ENCODE measurements at places on chromosomes 5 and 9.

- DNase-seq = peak; percentile 4
Observed at GRCh38 chr9:116891424-116891823, 204.3 kb downstream of the TRIM32 start.

- no peak for DNase-seq
Observed at GRCh38 chr9:125617087-125617486, 89.9 kb downstream of the MAPKAP1 start.

GRCh38 chr9:134858051-134858841 is 22.4 kb upstream of the FCN2 start:
- DNase-seq = peak; percentile 47

DNA sequence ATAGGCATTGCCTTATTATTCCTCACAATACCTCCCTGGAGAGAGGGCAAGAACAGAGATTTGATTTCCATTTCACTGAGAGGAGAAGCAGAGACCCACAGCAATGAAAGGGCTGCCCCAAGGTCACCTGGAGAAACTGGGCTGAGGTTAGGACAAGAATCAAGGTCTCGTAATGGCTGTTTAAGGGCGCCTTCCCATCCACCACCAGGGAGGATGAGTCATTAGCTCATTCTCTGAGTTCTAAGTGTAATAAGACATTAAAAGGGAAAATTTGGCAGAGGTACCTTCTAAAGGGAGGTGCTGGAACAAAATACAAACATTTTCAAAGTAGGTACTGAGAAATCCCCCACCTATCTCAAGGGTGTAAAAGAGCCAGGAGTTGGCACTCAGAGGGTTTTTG is 52.6 kb upstream of the TCERG1 start:
- DNase-seq = no peak

GRCh38 chr5:140011297-140011802 is 31.7 kb downstream of the NRG2 start:
- peak; percentile 32 for DNase-seq

DNA sequence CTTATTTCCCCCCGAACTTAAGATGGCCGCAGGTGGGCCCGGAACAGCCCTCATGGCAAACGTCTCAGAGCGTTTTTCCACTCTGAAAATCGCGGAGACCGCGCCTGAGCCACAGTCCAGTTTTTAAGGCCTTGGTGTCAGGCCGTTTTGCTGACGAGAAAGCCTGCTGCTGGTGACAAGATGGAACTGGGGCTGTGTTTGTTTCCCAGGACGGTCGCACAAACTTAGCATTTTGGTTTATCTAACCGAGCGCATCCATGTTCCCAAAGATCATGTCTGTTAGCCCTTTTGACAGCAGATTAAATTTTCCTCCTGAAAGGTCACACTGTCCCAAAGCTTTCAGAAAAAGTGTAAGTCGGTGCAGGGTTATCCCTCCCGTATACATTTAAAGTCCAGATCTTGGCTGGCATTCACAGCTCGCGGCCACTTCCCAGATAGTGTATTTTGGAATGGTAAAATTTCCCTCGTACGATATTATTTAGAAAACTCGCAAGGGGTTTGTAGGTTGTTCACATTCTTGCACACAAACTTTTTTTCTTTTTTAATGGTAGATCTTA is 812 bp downstream of the SREK1 start:
- no peak for DNase-seq

GRCh38 chr5:68060382-68060781 is 155.2 kb upstream of the PIK3R1 start:
- DNase-seq = no peak

GRCh38 chr9:93475856-93476255 is 22.5 kb upstream of the FAM120AOS start:
- no peak for DNase-seq

- no peak for DNase-seq
Observed at GRCh38 chr9:27473111-27473529, 51.0 kb upstream of the IFNK start.

GRCh38 chr9:2220036-2220435 is 204.9 kb downstream of the SMARCA2 start:
- DNase-seq = peak; percentile 68

DNA sequence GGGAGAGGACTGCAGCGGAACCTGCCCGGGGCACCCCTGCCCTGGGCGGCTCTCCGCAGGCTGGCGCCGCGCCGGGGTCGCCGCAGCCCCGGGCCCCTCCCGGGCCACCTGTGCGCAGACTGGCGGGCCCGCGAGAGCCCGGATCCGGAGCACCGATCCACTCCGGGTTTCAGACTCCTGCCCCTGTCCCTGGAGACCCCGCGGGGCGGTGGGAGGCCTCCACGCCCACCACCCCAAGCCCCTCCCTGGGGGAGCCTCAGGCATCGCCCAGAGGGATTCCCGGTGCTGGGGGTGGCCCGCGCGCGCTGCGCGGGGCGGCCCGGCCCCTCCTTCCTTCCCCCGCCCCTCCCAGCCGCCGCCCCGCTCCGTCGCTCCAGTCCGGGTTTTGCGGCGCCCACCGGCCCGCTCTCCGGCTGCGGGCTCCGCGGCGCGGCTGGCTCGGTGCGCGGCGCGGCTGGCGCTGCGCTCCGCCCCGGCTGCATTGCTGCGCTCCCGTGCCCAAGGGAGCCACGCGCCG is at the start of gene UNC5A:
Gene UNC5A (plus strand): TSS at position 479 of the 517 bp plus-strand sequence. CDS start 192 bp downstream, outside the sequence.
- peak; percentile 30 for DNase-seq

GRCh38 chr9:95927271-95928004 is 51.9 kb downstream of the ERCC6L2 start:
- DNase-seq = no peak

- DNase-seq = peak; percentile 85
Observed at GRCh38 chr9:98022447-98022846, 34.1 kb upstream of the NANS start.

DNA sequence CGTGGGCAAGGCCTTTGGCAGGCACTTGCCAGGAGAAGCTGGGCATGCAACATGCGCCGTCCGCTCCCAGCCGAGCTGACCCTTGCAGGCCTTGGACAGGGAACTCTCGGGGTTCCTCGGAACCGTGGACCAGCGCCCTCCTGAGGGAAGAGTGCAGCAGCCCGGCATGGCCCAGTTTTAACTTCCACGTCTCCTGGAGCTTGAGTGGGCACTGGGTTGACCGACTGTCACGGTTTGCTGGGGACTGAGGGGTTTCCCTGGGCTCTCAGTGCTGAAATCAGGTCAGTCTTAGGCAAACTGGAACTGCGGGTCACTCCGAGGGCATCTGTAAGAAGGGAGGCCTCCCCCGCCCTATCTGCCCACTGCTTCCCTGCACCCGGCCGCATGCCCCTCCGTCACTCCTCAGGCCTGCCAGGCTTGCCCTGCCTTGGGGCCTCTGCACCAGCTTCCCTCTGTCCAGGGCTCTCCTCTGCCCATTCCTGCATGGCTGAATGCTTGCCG is 87.0 kb upstream of the PHYKPL start:
- DNase-seq = no peak

GRCh38 chr5:123809594-123810221 is 297.7 kb downstream of the CSNK1G3 start:
- no peak for DNase-seq

DNA sequence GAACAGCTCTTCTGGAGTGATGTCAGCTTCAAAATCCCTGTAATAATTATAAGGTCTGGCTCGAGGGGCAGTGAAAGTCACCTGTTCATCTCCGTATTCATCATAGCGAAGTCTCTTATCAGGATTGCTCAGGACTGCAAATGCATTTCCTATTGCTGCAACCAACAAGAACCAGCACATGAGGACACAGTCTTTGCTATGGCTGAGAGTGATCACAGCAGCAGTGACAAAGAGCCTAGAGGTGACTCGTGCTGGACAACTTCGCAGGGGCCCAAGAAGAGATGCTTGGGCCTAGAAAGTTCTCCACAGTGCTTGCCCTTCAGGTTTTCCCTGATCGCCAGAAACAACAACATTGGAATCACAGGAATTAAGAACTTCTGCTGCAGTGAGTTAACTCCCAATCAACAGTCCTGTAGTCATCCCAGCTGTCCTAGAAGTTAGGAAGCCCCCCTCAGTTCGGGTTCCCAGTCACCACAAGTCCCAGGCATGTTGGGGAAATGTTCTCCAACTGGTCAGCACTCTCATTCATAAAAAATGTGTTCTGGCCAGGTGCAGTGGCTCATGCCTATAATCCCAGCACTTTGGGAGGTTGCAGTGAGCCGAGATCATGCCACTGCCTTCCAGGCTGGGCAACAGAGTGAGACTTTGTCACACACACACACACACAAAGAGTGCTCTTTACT is 13.0 kb downstream of the DNAJC18 start:
- DNase-seq = peak; percentile 60

Measured in ELR (cell line).